H1 (cell line): ENCODE measurements at places on chromosomes 4 and X. TPM values are rescaled to one million over a fixed set of nuclear protein-coding genes. Genes with fewer than 3 reads are reported as not detected.

DNA sequence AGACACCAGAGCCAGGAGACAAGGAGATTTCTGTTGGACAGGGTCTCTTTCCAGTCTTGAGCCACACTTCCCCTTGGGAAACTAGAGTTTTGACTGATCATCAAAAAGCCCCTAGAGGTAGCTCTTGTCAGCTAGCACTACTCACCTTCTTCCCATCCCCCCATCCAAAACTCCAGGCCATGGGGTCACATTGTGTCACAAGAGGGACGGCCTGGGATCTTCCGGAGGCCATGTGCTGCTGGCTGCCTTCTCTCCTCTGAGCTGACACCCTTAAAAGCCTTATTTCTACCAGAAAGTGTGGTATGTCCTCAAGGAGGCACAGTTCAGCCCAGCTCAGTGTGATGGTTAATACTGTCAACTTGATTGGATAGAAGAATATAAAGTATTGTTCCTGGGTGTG, 7.8 kb downstream of the PNMA3 start:
- 0 out of 2 replicates have a peak, but pooled peaks cover 2% of the 10 kb centered on the region for H3K4me1 ChIP-seq
- no peaks in the 10 kb centered on the region for H3K27me3 ChIP-seq
- H3K27ac ChIP-seq, result no peak overlapping the region
- H3K4me3 ChIP-seq, result no peak overlapping the region

GRCh38 chr4:150160473-150160872, 82.2 kb downstream of the DCLK2 start:
- no peak overlapping the region for H3K4me3 ChIP-seq
- no peaks in the 10 kb centered on the region for H3K36me3 ChIP-seq
- H3K27ac ChIP-seq, result no peak overlapping the region
- H3K4me1 ChIP-seq, result no peaks in the 10 kb centered on the region
- no peak for DNase-seq

- H3K4me3 ChIP-seq, result no peak overlapping the region
- H3K27me3 ChIP-seq, result no peaks in the 10 kb centered on the region
- H3K36me3 ChIP-seq, result no peaks in the 10 kb centered on the region
- H3K27ac ChIP-seq, result no peak overlapping the region
- DNase-seq, result no peak
- H3K4me1 ChIP-seq, result no peaks in the 10 kb centered on the region
These were observed 433.2 kb downstream of the STIM2 start for GRCh38 chr4:27293831-27294230.

AGTR2 gene
- total RNA-seq, result not detected in 2 replicates

DNA sequence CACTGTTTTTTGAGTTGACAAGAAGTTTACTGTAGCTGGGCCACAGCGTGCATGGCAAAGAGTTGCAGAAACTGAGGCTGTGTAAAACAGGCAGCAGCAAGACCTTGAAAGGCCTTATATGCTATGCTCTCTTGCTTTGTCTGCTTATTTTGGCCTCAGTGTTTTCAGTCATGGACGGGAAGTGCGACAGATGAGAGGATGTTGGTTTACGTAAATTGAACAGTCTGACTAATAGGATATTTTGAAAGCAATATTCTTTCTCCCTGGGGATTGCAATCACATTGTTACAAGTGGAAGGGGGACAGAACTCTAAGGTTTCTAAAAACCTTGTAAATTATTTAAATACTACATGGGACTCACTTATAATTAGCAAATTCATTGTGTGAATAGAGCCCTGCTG, 32.2 kb upstream of the MAGEA10 start:
- no peaks in the 10 kb centered on the region for H3K36me3 ChIP-seq
- H3K4me1 ChIP-seq, result no peaks in the 10 kb centered on the region
- no peaks in the 10 kb centered on the region for H3K27me3 ChIP-seq
- H3K4me3 ChIP-seq, result no peak overlapping the region
- no peak for DNase-seq
- no peak overlapping the region for H3K27ac ChIP-seq
